ENCODE measurements at places on chromosomes 13 and 19. TPM values are rescaled to one million over a fixed set of nuclear protein-coding genes. Genes with fewer than 3 reads are reported as not detected.

SYDE1 gene
- total RNA-seq, result not detected

DNA sequence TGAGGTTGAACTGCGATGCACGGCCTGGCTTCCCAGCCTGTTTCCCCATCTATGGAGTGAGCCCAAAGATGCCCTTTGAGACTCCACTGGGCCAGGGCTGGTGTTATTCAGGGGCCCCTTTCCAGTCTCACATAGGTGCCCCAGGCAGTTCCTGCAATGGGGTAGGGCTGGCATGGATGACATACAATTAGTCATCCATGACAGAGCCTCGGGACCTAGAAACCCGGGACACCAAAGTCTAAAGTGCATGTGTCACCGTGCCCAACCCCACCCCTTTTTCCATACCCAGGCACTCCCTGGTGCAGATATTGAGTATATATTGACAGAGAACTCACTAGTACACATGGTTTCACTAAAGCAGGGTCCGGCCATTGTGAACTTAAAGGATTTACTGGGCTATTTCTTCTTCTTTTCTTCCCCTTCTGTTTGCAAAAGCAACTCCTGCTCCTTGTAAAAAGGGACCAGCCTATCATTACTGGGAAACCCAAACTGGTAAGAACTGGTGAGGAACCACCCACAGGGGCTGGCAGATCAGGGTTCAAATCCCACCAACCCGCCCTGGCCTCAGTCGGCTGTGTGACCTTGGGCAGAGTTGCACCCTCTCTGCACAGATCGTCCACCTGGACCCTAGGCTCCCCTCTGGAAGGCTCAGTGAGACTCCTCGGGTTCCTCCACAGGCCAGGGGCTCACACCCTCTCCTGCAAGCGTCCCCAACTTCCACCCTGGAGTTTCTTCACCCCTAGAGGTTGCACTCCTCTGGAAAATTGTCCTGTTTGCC lies 2.7 kb downstream of the B3GNT3 start:
- DNase-seq, result no peak

TNNI3 gene
- not detected for total RNA-seq

SSC5D gene
- 0.17 TPM for total RNA-seq

DNA sequence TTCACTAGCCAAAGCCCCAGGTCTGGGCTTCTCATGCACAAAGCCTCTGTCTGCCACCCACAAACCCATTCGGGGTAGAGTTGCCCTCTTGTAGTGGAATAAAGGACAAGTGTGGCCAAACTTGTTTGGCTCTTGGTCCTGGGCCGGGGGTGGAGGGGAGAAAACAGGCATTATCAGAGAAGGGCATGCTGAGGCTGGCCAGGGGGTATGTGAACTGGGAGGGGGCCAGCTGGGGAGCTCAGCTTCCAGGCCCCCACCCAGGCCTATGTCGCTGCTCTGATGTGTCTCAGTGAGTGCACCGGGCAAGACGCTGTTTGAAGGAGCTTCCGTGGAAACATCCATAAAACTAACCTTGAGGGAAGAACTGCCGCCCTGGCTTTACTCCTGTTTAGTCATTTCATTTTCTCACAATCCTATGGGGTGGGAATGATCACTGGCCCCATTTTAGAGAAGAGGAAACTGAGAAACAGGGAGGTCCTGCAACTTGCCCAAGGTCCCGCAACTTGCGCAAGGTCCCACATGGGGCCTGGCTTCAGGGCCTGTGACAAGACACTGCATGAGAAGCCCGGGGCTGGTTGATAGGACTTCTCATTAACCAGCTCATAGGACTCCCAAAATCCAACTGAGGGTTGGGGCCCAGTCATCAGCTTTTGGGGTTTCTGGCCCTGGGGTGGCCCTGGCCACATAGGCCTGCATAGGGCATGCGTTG lies 30.8 kb downstream of the CCNE1 start:
- DNase-seq, result no peak

TMEM238 gene
- total RNA-seq, result 3.8 TPM

RAB3A gene
- 4.1 TPM for total RNA-seq
